ENCODE measurements at places on chromosomes 16 and 17.

GRCh38 chr16:65126845-65127624, 5.2 kb upstream of the CDH11 start:
- no peak for DNase-seq

DNA sequence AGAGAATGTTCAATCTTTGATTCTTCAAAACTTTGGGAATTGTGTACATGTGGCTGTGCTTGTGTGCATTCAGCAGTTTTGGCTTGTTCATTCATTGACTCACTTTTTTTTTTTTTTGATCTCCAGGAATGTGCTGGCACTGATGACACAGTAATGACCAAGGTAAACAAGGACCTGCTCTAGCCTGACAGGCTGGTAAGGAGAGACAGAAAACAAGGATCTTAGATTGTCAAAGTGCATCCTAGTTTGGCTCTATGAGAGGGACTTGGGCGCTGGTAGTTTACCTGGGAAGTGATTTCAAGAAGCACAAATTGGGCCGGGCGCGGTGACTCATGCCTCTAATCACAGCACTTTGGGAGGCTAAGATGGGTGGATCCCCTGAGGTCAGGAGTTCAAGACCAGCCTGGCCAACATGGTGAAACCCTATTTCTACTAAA, 233.1 kb upstream of the WSCD1 start:
- DNase-seq: peak; percentile 69

- DNase-seq: no peak
Observed at GRCh38 chr16:85041219-85042166, 13.9 kb downstream of the KIAA0513 start.

GRCh38 chr16:27384425-27384824, 17.5 kb upstream of the IL21R start:
- no peak for DNase-seq
